ENCODE measurements at places on chromosomes 2 and 18. TPM values are rescaled to one million over a fixed set of nuclear protein-coding genes. Genes with fewer than 3 reads are reported as not detected.

SPOPL gene
- total RNA-seq, result 26.1 TPM

MYOM1 gene
- 0.10 TPM for total RNA-seq

UGT1A6 gene
- not detected for total RNA-seq

DSC3 gene
- total RNA-seq, result 0.33 TPM

IL1RL2 gene
- total RNA-seq, result not detected

C2orf69 gene
- total RNA-seq, result 12.1 TPM

Measured in vein endothelial cell (primary cell).